ENCODE measurements at places on chromosomes 11 and 22. TPM values are rescaled to one million over a fixed set of nuclear protein-coding genes. Genes with fewer than 3 reads are reported as not detected.

CDC42EP2 gene
- 20.8 TPM for total RNA-seq

TRIM49 gene
- not detected for total RNA-seq

GRK2 gene
- total RNA-seq: 36.8 TPM

IL10RA gene
- total RNA-seq: not detected

CADM1 gene
- total RNA-seq: 20.8 TPM
